WTC11 (cell line): ENCODE measurements at places on chromosomes 12 and 14.

GRCh38 chr12:24840046-24840800, 108.7 kb downstream of the BCAT1 start:
- DNase-seq: no peak

DNA sequence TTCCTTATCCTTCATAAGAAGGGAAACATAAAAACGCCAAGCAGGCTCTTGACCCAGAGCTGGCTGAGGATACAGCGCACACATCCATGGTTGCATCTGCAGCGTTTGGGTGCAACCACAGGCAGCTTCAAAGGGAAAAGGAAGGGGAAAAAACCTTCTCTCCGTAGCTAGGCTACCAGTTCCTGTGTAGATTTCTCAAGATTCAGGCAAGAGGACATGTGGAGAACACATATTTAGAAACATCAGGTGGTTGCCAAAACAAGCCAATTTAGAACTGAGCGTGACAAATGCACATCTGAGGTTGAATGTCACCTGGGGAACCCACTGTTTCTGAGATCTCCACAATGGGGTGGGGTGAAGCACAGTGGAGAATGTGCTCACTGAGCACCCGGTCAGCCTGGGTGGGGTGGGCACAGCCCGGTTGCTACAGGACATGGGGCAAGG, 78.3 kb upstream of the BDKRB2 start:
- no peak for DNase-seq

DNA sequence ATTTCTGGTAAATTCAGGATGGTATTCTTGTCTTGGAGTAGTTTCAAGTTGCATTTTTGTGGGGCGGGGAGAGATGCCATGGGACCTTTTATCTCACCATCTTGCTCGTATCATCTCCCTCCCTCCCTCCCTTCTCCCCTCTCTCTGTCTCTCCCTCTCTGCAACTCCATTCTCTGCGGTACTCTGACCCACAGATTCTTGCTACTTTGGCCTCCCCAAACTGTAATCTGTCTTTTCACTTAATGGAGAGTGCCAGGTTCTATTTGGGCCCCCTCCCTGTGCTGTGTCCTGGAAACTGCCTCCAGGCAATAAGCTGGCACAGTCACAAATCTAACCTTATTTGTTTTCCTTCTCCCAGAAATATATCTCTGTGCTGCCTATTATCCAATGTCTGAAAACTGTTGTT, 175.2 kb downstream of the PAWR start:
- DNase-seq: no peak

DNA sequence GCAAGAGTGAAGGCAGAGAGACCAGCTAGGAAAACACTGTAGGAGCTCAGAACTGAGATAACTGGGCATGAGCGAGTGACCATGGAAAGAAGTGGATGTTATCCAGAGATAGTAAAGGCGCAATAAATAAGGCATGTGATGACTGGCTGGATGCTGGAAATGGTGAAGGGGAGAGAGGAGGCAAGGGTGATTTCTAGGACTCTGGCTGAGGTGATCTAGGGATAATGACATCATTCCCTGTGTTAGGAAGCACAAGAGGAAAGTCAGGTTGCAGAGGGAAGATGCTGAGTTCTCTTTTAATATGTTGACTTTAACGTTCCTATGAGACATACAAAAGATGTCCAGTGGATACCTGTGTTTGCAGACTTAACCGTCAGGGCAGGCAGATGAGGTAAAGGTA, 78.7 kb downstream of the C12orf56 start:
- no peak for DNase-seq

DNA sequence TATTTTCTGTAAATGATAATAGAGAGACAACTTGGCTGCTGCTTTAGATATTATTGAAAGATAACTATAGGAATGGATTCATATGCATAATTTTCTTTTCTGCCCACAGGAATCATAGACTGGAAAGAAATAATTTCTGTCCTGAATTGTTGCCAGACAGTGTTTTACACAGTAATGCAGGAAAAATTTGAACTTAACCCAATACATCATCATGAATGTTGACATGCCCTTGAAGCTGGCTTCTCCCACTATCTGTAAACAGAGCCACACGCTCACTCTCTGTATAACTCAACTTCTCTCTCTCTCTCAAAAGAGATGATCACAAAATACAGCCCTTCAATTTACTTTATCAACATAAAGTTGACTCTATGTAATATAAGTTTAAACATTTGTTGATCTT, 56.6 kb downstream of the PAX9 start:
- DNase-seq: no peak

DNA sequence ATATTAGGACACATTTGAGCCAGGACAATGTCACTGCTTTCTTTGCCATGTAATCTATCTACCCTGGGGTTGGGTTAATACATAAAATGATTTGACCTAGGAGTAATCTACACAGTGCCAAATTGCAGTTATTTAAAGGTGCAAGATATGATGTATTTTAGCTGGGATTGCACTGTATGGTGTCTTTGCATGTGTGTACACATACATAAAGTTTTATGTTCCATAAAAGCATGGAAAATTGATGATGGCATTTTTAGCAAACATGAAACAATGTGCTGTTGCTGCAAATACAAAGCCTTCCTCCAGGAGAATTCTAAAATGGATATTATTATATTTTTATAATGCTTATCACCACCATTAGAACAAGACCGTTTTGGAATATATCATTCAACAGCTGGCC, 24.0 kb upstream of the PLBD1 start:
- no peak for DNase-seq

- DNase-seq: no peak
These were observed 227.5 kb downstream of the SSPN start for GRCh38 chr12:26422839-26423398.
